Nephron progenitor cell (in vitro differentiated cells): ENCODE measurements at places on chromosomes 7 and 10.

DNA sequence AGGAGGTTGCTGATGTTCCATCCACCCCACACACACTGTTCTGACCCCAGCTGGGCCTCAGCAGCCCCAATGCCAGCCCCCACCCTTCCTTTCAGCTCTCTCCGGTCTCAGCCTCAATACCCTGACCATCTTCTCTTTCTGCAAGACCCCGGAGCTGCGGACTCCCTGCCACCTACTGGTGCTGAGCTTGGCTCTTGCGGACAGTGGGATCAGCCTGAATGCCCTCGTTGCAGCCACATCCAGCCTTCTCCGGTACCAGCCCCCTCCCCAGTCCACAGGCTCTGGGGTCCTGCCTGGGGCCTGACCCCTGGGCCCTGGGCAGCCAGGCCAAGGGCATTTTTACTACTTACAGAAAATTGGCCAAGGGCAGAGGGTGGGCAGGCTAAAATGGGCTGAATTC is 2.6 kb downstream of the RGR start:
- DNase-seq, result no peak

DNA sequence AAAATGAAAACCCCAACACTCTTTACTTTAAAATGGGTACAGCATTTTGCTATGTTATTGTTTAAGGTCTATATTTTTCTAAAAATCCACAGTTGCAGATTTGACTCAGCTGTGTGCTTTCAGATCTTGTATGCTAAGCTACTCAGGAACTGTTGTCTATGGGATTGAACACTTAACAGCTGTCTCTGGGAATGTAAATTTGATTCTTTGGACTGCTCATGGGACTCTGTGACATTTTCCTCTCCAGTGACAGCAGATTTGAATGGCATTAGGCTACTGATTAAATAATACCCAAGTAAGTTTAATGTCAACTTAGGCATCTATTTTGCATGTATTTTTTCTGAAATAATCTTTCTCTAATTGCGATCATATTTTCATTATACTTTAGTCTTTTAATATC is 1.7 kb upstream of the CD36 start:
- DNase-seq, result no peak

DNA sequence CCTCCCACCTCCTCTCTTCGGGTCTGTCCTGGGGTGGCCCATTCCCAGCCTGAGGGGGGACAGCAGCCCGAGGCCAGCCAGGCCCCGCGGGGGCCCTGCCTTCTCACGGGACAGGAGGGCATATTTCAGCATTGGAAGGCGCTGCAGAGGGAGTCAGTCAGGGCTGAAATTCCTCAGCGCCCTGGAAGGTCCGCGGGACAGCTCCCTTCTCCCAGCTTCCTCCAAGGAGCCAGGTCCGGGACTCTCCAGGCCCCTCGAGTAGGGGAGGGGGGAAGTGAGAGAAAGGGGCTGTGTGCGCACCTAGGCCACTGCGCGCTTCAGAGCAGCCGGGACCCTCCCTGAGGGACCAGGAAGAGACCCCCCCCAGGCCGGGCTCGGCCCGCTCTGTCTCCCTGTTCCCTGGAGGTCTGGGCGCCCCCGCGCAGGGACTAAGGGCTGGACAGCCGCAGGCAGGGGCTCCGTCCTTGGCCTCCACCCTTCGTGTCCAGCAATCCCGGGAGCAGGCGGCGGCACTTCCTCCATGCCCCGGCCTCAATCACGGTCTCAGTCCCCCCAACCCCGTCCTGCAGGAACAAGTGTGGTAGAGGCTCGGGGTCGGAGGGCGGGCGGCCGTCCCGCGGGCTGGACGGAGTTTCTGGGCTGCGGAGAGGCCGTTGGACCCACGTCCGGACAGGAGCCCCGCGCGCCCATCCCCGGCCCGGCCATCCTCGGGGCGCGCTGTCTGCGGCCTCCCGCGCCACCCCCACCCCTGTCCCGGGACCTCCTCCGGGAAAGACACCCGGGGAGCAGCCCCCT is 6.0 kb upstream of the ELFN1 start:
- peak; percentile 51 for DNase-seq

GRCh38 chr7:119996634-119997033 is 276.3 kb upstream of the KCND2 start:
- DNase-seq, result no peak

- DNase-seq, result no peak
Measured at GRCh38 chr10:35927990-35928488, 285.9 kb upstream of the FZD8 start.

DNA sequence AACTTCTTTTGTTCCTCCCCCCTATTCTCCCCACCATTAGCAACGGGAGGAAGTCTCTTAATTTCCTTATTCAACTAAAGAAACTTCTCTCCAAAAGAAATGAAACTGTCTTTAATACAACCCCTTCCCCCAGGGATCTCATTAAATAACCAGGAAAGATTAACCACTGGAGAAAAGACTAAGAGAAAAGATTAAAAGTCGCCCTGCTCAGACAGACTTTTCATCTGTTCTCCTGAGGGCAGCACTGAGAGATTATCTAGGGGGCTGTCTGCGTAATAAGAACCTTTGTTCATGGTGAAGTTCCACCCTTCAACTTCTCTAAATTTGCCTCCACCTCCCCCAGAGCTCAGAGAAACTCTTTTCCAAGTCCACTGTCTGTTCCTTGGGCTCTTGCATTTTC is 105.5 kb downstream of the HGF start:
- no peak for DNase-seq

DNA sequence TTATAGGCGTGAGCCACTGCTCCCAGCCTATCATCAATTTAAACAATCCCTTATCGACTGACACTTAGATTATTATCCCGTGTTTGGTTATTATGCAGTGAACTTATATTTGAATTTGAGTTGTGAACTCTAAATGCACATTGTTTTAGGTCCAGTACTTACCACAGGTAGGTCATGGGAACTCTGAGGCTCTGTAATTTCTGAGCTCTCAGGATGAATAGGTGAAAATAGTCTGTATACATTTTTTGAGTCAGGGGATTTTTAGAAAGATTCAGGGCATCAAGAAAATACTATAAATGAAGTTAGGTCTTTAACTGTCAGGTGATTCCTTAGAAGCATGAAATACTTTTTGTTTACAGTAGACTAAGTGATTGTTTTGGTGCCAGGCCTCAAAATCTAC is 8.8 kb downstream of the CCDC136 start:
- no peak for DNase-seq

GRCh38 chr10:5684971-5685763 is 529 bp downstream of the TASOR2 start:
- DNase-seq, result peak; percentile 70

GRCh38 chr10:4345877-4346646 is 479.9 kb upstream of the AKR1E2 start:
- no peak for DNase-seq

DNA sequence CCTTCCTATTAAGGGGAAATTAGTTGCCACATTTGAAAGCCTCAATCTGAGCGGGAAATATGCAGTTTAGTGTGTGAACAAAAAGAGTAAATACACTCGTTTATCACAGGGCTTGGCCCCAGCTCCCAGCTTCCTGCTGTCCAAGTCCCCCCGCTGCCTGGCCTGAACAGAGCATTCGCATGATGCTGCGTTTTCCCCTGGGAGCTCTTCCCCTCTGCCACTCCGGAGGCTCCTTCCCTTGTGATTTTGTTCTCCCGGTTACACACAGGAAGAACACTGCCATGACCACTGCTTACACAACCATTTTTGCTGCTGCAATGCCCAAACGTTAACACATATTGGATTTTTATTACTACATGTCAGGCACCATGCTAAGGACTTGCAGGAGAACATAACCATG is 120.7 kb upstream of the ADARB2 start:
- DNase-seq, result no peak

GRCh38 chr7:118420888-118421287 is 196.4 kb downstream of the ANKRD7 start:
- DNase-seq, result no peak

DNA sequence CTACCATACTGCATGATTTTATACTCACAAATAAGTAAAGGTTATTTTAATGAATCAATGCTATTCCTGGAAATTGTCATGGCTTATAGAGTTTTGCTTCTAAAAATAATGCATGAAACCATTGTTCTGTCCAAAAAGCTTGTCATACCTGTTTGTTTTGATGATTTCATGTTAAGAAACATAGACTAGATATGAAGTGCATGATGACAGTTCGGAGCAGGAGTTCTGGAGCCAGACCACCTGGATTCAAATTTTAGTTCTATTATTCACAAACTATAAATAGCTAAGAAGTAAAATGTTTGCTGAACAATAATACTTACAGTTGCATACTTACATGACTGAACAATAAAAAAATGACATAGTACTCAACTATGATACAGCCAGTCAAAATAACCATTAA is 107.0 kb upstream of the AKR1E2 start:
- no peak for DNase-seq

- DNase-seq, result no peak
Measured at GRCh38 chr10:119531067-119531466, 11.5 kb downstream of the RGS10 start.

- no peak for DNase-seq
Measured at GRCh38 chr7:21972397-21972784, 26.7 kb upstream of the CDCA7L start.

DNA sequence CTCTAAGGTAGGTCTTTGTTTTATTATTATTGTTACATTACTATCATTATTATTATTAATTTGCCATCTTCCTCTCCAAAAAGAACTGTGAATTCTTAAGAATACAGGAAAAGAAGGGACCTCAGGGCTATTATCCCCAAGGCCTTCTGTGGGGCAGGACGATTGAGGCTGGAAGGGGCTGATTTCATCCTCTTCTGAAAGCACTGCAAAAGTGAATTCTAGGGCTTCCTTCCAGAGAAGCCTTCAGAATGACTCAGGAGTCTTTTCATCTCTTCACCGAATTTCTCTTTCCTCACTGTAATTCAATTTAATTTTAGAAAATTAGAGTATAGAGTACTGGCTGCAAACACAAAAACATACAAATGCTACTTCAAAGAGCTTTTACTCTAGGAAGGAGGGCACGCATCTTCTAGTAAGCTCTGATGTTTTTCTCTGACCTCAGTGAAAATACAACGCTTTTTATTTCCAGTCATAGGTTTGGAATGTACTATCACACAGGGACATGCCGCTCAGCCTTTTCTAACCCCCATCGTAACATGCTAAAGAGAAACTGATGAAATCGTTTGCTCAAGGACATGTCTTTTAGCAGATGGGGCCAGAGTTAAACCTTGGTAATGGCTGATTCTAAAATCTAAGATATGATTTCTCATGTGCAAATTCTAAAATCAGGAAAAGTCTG is 280.2 kb upstream of the PITRM1 start:
- DNase-seq, result no peak

- DNase-seq, result no peak
Measured at GRCh38 chr7:148153616-148154284, 436.8 kb upstream of the C7orf33 start.

DNA sequence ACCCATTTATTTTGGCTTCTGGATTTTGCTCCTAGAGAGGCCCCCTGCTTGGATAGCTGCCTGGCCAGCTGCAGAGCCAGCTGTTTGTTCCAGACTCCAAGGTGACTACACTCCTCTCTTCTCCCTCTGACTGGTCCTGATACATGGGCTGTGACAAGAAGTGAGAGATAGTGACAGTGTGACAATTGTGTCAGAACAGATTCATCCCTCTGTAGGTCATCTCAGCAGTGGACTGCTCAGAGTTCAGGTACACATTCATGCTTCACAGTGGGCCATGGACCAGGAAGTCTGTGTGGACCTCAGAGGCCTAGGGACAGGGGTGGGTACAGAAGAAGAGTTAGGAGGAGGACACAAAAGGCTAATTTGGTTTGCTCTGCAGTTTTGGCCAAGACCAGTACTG is 188.2 kb upstream of the MKLN1 start:
- no peak for DNase-seq

DNA sequence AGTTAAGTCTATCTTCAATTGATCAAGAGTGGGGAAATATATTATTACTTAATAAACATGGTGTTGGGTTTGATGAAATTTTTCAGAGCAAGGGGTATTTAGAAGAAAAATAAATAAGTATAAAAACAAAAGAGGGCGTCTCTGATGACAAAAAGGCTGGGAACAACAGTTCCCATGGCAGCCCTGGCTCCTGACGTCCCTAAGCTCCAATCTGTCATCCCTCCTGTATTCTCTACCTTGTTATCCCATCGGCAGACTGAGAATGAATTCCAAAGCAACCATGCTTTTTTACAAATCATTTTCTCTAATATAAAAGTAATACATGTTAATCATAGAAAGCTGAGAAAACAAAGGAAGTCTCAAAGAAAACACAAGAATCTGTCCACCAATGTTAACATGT is 55.5 kb downstream of the SORBS1 start:
- no peak for DNase-seq

- no peak for DNase-seq
Measured at GRCh38 chr7:141178486-141179135, 104.7 kb downstream of the TMEM178B start.

GRCh38 chr7:102040569-102040968 is 223.1 kb downstream of the CUX1 start:
- no peak for DNase-seq

DNA sequence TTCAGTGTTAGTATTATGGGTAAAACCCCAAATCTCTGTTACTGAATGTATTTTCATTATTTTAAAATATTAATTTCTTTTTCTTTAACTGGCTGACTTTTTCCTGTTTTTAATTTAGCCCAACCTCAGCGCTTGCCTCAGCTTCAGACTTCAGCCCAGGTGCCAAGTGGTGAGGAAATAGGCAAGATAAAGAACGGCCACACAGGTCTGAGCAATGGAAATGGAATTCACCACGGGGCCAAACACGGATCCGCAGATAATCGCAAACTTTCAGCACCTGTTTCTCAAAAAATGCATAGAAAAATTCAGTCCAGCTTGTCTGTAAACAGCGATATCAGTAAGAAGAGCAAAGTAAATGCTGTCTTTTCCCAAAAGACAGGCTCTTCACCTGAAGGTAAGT is 57.5 kb downstream of the MDFIC start:
- no peak for DNase-seq

- DNase-seq, result peak; percentile 52
Measured at GRCh38 chr7:134016223-134016941, 110.8 kb upstream of the LRGUK start.

GRCh38 chr10:6396226-6396625 is 183.8 kb downstream of the PRKCQ start:
- DNase-seq, result no peak

DNA sequence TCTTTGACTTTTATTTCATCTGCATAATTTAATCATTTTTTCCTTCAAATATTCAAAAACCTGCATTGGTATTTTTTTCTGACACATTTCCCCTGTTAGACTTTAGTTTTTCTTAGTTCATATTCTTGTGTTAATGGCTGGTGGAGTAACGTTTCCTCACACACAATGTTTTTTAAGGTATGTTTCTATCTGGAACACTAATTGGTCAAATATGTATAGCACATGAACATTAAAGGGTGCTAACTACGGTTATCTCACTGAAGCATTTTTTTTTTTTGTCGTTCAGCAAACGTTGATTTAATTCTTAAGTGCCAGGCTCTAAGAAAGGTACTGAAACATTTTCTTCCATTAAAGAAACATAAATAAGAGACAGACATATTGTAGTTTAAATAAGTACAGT is 87.7 kb downstream of the PTPRZ1 start:
- no peak for DNase-seq

GRCh38 chr7:106372595-106373318 is 88.0 kb upstream of the NAMPT start:
- DNase-seq, result no peak
